ENCODE measurements at places on chromosomes 1 and 21.

- DNase-seq = no peak
These were observed 24.5 kb downstream of the ROR1 start for GRCh38 chr1:63798284-63798683.

- DNase-seq = no peak
These were observed 33.5 kb downstream of the PDPN start for GRCh38 chr1:13617108-13617507.

DNA sequence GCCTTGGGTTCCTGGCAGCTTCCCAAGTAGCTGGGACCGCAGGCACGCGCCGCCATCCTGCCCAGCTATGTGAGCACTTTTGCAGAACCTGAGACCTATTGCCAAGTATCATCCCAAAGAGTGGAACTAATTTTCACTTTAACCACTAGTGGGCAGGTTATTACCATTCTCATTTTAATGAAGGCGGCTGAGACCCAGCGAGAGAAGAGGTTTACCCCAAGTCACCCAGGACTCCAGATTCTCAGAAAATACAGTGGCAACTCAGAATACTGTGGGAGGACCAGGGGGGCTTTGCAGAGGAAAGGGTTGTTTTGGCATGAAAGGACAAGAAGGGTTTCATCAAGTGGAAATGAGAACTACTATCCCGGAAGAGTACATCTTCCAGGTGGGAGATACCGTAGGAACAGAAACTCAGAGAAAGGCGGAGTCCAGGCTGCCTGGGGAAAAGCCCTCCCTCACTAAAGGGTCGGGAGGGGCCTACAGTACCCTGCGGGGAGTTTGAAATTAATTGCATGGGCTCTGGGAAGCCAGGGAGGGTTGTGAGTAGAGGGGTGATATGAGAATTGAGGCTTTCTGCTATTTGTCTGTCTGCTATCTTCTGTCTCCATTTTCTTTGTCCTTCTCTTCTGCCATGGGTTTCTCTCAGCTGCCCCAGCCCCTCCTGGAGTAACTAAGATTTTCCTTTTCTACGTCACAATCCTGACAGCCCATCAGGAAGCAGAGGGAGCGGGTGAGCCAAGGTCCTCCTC lies 7.2 kb upstream of the SEMA4A start:
- DNase-seq = no peak

GRCh38 chr1:107990606-107991005 lies 25.6 kb upstream of the VAV3 start:
- DNase-seq = no peak

GRCh38 chr1:56835657-56836056 lies 16.5 kb upstream of the FYB2 start:
- DNase-seq = no peak

- DNase-seq = no peak
These were observed 7.3 kb upstream of the RBP7 start for GRCh38 chr1:9989773-9990172.

GRCh38 chr1:83850834-83851233 lies 148.1 kb downstream of the TTLL7 start:
- DNase-seq = no peak

GRCh38 chr1:201945863-201946223 lies 505 bp downstream of the LMOD1 start:
- DNase-seq = no peak

DNA sequence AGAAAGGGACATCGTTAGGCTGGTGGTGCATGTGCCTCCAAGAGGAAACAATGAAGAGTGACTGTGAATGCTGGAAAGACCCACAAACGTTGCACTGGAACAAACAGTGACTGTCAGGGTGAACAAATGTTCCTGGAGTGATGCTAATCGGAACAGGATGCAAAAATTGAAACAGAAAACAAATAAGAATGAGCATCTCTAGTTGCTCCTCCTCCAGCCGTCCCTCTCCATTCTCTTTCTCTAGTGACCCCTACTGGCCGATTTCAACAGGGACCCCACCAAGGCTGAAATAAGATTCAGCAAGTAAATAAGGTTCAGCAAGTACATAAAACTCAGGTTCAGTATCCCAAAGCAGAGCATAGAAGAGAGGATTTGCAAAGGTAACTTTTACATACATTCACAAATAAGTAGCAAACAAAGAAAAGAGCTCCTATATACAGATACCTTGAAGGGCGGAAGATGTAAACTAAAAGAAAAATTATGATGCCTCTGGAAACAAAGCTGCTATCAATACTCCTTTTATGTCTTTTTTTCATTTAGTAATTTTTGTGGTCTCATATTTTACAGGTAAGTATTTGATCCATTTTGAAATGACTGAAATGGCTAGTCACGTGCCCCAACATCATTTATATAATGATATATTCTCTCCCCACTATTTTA lies 836.1 kb upstream of the ADAMTS5 start:
- DNase-seq = no peak

All from stimulated activated CD8-positive, alpha-beta memory T cell treated with anti-CD3 and anti-CD28 coated beads, Interleukin-15, amount 100 ng/mL, for 1 hour (primary cell).